ENCODE measurements at places on chromosomes 2 and 18.

GRCh38 chr2:215554689-215555498 is 119.0 kb upstream of the FN1 start:
- DNase-seq: no peak

GRCh38 chr2:2012505-2012904 is 268.2 kb upstream of the PXDN start:
- DNase-seq: no peak

DNA sequence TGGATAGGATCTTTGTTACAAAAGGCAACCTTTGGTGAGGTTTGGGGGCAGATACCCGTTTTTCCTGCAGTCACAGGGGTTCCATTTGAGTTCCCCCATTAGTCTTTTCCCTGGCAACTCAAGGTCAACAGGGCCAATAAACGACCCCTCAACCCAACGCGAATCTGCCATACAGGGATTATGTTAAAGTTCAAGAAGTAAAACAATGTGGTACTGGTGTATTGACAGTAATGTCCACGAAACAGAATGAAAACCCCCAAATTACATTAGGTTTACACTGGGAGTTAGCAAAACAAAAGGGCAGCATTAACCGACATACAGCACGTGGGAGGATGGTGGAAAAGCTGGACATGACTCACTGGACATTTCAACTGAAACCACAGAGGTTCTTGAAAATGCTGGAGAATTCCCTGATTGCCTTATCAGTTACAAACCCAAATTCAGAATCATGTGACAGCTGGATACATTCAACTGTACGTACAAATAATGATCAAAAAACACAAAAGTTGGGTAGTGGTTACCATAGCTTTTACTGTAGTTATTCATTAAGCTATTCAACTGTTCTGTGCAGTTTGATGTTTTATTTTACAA is 4.9 kb upstream of the IMP4 start:
- DNase-seq: no peak

DNA sequence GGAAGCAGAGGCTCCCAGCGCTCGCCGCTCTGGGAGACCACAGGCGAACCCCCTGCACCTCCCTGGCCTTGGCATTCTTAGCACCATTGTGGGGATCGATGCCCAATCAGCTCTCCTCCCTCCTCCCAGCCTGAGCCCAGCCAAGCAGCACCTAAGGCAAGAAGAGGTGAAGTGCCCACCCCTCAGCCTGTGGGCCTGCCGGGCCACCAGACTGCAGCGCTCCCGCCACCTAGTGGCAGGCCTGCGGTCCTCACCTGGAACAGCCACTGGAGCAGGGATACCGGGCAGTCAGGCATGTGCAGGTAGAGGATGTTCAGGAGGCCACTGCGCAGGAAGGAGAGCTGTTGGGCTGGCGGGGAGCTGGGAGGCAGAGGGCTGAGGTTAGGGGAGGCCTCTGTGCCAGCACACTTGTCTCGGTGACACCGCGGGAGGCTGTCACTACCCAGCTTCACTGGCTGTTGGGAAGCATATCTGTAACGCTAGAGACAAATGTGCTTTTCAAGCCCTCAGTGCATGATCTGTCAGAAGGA is 35.2 kb downstream of the FAM178B start:
- DNase-seq: peak; percentile 65

GRCh38 chr2:109694190-109694589 is 80.0 kb downstream of the SOWAHC start:
- DNase-seq: no peak

GRCh38 chr18:57776767-57777166 is 26.3 kb downstream of the ATP8B1 start:
- no peak for DNase-seq

DNA sequence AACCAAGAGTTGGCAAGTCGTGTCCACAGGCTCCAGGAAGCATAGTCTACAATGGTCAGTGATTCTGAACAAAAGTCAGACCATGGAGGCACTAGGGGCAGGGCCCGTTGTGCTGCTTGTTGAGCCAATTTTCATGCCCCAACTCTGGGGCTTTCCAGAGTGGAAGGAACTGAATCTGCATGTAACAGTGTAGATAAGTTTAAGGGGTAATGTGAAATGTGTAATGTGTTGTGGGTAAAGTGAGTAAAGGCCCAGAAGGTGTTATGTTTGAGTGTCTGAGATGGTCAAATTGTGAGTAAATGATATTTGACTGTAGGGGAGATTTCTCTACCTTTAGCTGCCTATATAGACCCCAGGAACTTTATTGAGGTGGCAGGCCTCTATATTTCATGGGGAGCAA is 1336.5 kb upstream of the SLC39A10 start:
- no peak for DNase-seq

DNA sequence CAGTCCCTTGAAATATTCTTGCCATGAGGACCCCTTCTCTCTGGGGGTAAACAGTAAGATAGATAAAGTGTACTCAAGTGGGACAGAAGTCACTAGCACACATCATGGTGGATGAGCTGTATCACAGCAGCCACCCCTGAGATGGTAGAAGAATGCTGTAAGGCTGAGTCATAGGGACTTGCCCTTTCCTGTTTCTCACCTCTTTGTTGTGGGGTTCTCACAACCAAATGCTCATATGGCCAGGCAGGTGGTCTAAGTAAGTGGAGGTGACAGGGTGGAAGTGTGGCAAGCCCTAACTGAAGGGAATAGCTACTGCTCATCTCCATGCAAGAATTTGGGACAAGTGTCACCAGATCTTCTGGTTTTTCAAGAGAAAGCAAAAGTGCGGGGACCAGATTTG is 202.7 kb upstream of the SLC14A2 start:
- DNase-seq: no peak

DNA sequence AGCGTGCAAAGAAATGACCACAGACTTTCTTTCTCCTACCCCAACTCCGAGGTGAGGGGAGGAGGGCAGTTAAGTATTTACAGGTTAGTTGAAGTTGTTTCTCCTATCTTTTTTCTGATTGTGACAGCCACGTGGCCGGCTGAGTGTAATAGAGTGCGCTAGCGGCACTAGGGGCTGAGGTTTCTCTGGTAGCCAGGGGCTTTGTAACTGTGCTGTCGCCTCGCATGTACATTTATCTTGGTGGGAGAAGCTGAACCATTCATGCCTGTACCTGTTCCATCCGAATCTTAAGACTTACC is 214.1 kb upstream of the STON1 start:
- DNase-seq: peak; percentile 20

DNA sequence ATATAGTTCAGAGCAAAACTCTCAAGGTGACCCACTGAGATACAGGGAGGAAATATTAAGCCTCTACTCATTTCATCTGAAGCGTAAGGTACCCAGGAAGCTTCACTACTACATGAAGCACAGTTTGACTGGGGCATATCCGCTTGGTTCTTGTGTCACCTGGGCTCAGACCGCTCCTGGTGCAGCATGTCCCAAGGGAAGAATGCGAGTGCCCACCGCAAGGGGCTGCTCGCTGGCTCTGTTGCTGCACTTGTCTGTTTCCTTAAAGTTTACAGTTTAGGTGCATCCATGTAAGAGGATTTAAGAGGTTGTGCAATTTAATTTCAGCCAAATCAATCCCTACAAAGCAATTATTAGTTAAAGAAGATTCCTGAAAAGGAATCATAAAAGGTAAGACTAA is 507.8 kb downstream of the FBXO15 start:
- no peak for DNase-seq

DNA sequence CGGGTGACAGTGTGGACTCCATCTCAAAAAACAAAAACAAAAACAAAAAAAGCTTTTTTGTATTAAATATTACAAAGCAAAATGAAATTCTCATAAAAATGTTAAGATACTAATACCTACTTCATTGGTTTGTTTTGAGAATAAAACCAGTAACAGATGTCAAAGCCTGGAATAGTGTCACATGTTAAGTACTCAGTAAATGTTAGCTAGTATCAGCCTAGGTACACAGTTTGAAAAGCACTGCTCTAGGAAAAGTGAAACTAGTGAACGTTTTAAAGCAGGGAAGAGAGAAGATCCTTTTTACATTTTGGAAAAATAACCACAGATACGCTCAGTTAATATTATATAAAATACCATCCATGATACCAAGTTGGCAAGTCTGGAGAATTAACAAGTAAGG is 37.1 kb upstream of the ADAM17 start:
- no peak for DNase-seq

DNA sequence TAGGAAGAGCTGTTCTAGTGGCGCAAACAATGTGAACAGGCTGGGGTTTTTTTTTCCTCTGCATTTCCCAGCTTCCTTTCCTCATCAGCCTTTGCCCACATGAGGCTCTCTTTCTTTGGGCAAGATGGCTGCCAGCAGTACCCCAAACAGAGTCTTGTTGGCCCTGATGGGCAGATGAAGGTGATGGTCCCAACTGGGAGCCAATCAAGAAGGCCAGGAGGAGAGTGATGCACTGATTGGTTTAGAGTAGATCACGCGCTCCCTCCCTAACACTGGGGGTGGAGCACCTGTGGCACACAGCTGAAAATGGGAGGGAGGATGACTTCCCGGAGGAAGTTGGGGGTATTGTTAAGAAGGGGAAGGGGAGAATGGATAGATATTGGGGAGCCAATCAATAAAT is 96.3 kb upstream of the FZD7 start:
- DNase-seq: no peak

- DNase-seq: no peak
These were observed 13.0 kb downstream of the IMPA2 start for GRCh38 chr18:11994336-11994702.

DNA sequence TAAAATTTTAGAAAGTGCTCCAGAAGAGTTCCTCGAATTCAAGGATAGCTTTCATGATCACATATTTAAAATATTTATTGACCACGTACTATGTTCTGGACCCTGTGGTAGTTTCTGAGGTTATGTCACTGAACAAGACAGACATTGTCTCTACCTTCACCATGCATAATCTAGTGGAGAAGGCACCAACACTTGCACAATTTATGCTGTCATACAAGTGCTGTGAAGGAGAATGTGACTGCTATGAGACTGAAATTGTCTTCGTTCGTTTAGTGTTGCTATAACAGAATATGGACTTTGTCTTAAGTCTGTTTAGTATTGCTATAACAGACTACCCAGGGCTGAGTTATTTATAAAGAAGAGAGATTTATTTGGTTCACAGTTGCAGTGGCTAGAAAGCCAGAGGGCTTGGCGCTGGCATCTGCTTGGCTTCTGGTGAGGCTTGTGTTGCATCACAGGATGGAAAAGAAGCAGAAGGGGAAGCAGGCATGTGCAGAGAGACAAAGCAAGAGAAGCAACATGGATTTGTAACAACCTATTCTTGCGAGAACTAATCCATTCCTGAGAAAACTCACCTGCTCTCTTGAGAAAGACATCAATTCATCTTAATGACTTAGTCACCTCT is 50.0 kb upstream of the RFX8 start:
- DNase-seq: no peak

GRCh38 chr2:217218269-217219163 is 358.7 kb upstream of the TNP1 start:
- no peak for DNase-seq

- DNase-seq: no peak
These were observed 41.2 kb downstream of the MCFD2 start for GRCh38 chr2:46874236-46874929.

DNA sequence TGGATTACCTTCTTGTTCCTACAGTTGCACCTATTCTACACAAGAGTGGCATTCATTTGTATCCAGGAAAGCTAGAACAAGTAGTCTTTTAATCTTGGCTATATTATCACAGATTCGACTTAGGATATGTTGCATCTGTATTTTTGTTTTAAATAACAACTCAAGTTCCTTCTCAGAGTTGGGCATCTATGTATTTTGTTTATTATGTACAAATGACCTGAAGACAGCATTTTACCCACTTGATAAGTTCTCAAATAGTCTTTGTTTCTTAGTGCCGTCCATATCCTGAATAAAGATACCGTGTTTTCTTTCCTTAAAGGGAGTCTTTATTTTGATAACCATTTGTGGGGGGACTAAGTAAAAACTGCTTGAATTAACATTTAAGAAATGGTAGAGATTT is 2.9 kb downstream of the ITPRID2 start:
- DNase-seq: no peak

- DNase-seq: no peak
These were observed 402.9 kb upstream of the PKDCC start for GRCh38 chr2:41644936-41645335.

DNA sequence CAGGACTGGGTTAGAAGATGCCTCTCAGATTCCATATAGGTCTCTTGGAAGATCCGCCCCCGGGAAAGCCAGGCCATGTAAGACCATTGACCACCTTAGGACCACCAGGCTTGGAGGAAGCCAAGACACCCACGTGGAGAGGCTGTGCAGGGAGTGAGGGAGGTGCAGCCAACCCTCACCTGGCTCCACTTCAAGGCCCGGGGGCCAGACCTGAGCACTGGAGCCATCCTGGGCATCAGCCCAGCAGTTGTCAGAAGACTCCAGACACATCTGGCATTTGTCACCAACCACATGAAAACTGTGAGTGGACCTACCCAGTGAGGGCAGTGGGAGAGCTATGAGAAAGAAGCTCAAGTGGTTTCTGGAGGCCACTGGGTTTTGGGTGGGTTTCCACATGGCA is 214.4 kb downstream of the MYT1L start:
- no peak for DNase-seq

GRCh38 chr2:48450936-48451602 is 78.9 kb upstream of the STON1 start:
- DNase-seq: no peak
